T47D (cell line): ENCODE measurements at places on chromosomes 12 and 14.

DNA sequence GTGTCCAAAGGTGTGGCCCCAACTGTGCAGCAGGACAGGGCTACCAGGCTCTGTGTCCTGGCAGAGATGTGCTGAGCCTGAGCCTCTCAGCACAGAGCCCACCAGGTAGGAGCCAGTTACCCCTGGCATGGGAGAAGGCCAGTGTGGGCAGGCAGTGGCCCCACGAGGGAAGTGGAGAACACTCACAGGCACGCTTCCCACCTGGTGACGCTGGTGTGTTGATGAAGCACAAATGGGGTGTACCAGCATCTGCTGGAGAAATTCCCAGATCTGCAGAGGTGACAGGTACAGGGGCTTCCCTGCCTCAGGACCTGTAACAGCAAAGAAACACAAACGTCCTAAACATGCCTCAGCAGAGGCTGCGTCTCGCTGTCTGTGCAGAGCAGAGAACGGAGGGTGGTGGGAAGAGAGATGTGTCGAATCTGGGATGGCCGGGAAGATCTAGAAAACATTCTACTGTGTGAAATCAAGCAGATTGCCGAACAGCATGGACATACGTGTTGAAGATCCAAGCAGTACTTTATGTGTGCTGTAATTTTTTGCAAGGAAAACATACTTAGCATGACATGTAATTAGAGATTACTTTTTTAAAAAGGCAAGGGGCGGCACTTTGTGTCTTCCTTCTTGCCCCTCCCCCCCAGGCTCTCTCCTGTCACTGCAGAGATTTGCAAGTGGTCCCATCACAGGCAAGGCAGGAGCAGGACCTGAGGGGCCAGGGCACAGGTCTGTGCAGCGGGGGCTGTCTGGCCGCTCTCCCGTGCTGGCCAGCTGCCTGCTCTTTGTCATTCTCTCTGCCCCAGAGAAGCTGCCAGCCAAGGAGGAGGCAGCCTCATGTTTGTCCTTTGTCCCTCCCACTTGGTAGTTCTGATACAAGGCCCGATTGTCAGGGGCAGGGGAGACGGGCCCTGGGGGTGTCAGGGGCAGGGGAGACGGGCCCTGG, 17.3 kb downstream of the HIP1R start:
- DNase-seq: no peak

DNA sequence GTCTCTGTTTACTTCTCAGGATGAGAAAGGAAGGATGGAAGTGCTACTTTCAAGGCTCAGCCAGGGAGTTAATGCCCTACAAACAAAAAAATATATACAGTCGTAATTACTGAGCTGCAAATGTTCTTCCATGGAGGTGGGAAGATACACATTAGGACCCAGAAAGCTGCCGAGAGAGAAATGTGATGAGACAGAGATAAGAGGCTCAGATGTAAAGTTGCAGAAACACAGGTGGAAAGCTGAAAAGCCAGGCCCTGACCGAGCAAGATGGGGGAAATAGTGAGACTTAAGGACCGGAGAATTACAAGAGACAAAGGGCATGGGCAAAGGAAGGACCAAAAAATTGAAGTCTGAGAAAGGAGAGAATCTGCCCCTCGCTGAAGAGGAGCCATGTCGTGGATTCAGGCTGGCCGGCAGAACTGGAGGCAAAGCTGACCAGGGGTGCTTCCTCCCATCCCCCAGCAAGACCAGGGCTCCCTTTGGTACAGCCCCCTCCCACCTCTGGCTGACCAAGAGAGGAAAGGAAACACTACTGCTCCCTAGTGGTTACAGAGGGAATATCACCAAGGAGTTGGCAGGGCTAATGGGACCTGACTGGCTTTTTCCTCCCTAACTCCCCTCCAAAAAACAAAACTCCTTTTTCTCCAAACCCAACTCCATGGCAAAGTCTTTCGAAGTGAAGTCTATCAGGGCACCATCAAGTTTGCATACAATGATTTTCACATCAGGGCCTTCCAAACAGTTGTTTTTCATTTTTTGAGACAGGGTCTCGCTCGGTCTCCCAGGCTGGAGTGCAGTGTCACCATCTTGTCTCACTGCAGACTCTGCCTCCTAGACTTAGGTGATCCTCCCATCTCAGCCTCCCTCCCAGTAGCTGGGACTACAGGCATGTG, 12.1 kb downstream of the ZFHX2 start:
- DNase-seq: peak; percentile 20

DNA sequence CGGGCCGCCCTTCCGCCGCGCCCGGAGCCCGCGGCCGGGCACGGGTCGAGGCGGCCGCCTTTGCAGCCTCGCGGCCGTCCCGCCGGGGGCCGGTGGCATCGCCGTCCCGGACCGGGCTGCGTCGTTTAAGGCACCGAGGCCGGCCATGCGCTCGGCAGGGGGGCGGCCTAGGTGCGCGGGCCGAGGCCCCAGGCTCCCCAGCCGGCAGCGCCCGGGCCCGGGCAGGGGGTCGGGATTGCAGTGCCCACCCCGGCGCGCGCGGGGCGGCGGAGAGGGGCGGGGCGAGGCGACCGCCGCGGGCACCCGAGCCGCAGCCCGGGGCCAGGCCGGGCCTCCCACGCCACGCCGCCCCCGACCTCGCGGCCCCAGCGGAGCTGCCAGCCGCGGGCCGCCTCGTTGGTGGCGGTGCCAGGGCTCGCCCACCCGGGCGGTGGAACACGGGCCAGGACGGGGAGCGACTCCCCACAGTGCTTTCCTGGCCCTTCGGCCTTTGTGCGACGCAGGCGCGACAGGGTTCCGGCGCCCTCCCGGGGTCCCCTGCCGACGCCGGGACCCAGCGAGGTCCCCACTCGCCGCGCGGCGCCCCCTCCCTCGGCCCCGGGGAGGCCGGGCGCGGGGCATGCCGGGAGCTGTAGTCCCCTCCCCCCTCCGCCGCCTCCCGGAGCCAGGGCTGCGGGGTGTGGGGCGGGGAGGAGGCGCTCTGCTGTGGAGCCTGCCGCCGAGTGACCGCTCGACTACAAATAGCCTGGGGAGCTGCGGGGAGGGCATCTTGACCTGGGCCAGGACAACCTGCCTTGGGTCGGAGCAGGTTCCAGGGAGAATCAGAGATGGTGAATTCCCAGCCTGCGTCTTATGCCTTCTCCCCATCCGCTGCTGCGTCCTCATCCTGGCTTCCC, 769 bp downstream of the FKBP4 start:
- DNase-seq: peak; percentile 90

- no peak for DNase-seq
Measured at GRCh38 chr12:27822076-27822712, 42.2 kb upstream of the MANSC4 start.

DNA sequence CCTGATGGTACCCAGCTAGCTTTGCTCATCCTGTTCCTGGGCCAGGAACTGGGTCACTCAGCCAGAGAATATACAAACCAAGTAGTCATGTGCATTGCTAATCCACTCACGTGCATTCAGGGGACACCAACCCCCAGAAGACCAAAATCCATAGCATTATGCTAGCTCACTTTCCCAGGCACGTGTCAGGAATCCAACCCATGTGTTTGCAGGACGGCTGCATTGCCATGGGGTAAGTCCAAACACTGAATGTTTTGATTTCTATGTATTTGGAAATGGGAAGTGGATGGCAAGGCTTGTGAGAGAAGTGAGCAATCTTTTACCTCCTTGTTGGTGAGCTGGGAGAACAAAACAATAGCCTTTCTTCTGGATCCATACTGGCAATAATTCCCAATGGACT, 87.1 kb upstream of the FOXN3 start:
- DNase-seq: no peak

GRCh38 chr14:74555476-74556050, 56.5 kb downstream of the LTBP2 start:
- no peak for DNase-seq

DNA sequence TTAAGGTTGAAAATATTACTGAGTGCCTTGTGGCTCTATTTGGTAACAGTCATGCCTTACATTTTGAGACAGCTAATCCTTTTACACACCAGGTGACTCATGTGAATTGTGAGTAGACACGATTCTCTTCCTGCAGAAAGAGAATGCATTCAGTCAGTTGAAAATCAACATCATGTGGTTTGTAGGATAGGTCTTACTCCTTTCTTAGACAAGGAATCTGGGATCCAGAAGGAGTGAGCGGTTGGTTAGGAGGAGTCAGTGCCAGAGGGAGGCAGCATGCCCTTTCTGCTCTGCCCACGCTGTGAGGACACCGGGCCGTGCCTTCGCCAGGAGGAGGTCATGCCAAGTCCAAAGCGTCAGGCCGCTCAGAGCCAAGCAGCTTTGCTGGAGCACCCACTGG, 47.6 kb downstream of the TRAF3 start:
- no peak for DNase-seq

DNA sequence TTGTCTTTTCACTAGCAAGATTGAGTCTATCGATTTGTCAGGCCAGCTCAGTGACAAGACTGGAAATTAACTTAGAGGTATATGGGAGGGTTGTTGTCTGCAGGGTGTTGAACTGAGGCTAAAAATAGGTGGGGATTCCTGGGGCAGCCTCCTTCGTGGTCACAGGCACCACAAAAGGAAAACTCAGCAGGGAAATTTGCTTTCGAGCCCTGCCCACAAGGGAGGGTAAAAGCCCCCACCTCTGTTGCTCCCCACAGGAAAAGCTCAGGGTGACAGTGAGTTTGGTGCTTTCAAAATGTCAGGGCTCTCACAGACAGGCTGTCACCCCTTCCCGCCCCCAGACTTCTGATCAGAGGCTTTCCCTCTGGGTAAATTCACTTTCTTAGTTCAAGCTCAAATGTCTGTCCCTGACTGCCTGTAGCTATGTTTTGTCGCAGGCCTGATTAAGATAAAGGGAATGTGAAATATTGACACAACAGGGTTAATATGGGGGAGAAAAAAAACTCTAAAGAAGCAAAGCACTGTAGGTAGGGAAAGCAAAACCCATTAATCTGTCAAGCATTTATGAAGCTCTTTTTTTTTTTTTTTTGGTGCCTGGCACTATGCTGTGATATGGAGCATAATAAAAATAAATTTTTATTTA, 11.7 kb upstream of the NFKBIA start:
- DNase-seq: no peak

- DNase-seq: no peak
Measured at GRCh38 chr12:13940335-13940865, 41.0 kb downstream of the GRIN2B start.
